ENCODE measurements at places on chromosomes 7 and 10. TPM values are rescaled to one million over a fixed set of nuclear protein-coding genes. Genes with fewer than 3 reads are reported as not detected.

RBP3 gene
- total RNA-seq: not detected

- no peak overlapping the region for H3K4me3 ChIP-seq
- H3K27ac ChIP-seq: no peak overlapping the region
- no peaks in the 10 kb centered on the region for H3K27me3 ChIP-seq
- no peaks in the 10 kb centered on the region for H3K36me3 ChIP-seq
Measured at GRCh38 chr7:9870674-9871073, 1103.0 kb upstream of the PHF14 start.

DNA sequence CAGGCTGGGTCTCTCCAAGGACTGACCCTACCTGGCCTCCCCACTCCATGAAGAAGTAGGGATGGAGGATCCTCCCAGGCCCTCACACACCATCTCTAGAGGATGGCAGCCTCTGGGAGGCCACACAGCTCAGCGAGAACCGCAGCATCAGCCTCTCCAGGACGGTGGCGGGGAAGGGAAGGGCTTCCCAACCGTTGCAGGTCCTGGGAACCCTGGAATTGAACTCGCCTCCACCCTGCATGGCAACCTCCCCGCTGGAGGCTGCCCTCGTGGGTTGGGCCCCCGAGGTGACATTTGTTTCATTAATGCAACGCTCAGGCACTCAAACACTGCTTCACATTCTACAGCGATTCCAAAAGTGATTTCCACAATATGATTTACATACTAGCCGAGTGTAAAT lies 58.5 kb downstream of the EBF3 start:
- H3K4me3 ChIP-seq: no peak overlapping the region
- no peaks in the 10 kb centered on the region for H3K36me3 ChIP-seq
- H3K27me3 ChIP-seq: peaks cover 16% of the 10 kb centered on the region
- no peaks in the 10 kb centered on the region for H3K4me1 ChIP-seq
- DNase-seq: no peak
- H3K27ac ChIP-seq: no peak overlapping the region

DNA sequence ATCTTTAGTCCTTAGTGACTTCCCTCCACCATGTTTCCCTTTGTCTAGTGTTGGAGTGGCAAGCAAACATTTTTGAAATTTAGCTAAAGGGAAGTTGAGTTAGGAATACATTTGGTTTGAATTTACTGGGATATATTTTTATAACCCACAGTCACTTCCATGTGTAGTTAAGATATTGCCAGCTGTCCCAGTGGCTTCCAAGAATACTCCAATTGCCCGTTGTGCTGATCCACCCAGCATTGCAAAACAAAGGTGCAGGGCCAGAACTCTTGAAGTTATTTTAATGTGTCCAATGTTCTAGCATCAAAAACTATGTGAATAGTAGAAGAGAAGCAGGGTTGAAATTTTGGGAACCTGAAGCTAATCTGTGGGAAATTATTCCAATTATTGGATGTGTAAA lies 2.5 kb upstream of the P4HA1 start:
- H3K27me3 ChIP-seq: no peaks in the 10 kb centered on the region
- no peak overlapping the region for H3K4me3 ChIP-seq
- peaks cover 16% of the 10 kb centered on the region for H3K4me1 ChIP-seq
- H3K27ac ChIP-seq: no peak overlapping the region

DNA sequence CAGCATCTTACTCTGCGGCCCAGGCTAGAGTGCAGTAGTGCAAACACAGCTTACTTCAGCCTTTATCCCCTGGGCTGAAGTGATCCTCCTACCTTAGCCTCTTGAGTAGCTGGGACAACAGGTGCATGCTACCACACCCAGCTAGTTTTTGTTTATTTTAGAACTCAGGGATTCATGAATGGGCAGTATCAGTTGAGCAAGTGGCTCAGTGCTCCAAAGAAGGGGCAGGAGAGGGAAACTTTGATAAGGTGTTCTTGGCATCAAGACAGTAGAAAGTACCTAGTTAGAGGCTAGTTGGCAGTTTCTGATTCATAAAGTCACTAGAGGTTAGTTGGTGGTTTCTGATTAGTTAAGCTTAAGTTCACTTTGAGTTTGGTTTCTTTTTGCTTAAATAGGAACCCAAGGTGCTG lies 18.4 kb downstream of the TRIM24 start:
- H3K4me1 ChIP-seq: peaks cover 13% of the 10 kb centered on the region
- DNase-seq: no peak
- no peak overlapping the region for H3K27ac ChIP-seq

MASTL gene
- total RNA-seq: 18.6 TPM

DNA sequence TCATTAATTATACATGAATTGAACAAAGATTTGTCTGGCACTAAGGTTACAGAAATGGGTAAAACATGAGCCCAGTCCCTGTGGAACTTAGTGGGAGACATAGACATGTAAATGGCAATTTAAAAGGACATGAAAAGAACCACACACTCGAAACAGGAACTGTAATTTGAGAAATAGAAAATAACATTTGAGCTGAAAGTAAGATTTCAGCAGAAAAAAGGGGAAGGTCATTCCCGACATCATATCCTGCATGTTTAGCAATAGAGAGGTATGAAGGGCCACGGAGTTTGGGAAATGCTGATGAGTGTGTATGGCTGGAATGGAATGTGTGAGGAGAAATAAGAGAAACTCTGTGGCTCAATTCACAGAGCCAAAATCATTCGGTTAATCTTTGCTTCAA lies 175.4 kb upstream of the AHR start:
- no peak overlapping the region for H3K4me3 ChIP-seq
- 0 out of 2 replicates have a peak, but pooled peaks cover 4% of the 10 kb centered on the region for H3K4me1 ChIP-seq
- H3K36me3 ChIP-seq: no peaks in the 10 kb centered on the region
- no peaks in the 10 kb centered on the region for H3K27me3 ChIP-seq
- DNase-seq: no peak

- peaks cover 58% of the 10 kb centered on the region for H3K27me3 ChIP-seq
- H3K36me3 ChIP-seq: no peaks in the 10 kb centered on the region
- DNase-seq: peak; percentile 92
- H3K27ac ChIP-seq: no peak overlapping the region
Measured at GRCh38 chr10:49606981-49607535, 3.1 kb upstream of the SLC18A3 start.

FZD8 gene
- 275 TPM for total RNA-seq

- no peak overlapping the region for H3K27ac ChIP-seq
- peaks cover 22% of the 10 kb centered on the region for H3K4me1 ChIP-seq
Measured at GRCh38 chr7:142359694-142360279, 101.9 kb upstream of the PRSS58 start.

DNA sequence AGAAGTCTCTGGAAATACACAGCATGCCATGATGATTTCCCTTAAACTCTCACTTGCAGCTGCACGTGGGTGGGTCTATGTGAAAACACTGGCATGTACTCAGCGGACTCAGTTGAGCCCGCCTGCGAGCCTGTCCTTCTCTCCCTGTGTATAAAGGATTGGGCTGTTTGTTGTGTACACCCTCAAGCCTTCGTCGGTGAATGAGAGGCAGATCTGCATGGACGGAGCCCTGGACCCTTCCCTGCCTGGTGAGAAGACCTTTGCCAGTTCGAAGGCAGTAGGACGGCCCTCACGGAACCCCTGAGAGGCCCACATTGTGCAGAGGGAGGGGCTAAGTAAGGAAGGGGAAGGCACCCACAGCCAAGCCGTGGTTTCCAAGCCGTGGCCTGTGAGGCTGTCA lies 121.2 kb downstream of the WDFY4 start:
- H3K36me3 ChIP-seq: no peaks in the 10 kb centered on the region
- H3K4me1 ChIP-seq: no peaks in the 10 kb centered on the region
- H3K4me3 ChIP-seq: no peak overlapping the region
- DNase-seq: no peak

DNA sequence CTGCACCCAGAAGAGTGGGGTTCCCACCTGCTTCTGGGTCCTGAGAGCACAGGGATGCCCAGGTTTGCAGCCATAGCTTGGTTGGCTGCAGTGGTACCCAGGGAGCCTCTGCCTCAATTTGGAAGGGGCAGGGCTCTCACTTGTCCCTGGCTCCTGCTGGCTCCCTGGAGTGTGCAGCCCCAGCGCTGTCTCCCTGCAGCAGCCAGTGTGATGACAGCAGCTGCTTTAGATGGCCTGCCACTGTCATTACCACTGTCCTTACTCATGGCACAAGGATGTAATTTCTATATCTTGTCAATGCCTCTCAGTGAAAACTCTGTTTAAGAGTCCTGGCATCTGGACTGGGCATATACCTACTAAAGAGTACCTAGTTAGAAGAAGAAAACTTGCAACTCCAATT lies 250.9 kb downstream of the KIF20B start:
- DNase-seq: no peak
- no peak overlapping the region for H3K4me3 ChIP-seq
- no peak overlapping the region for H3K27ac ChIP-seq
- H3K4me1 ChIP-seq: no peaks in the 10 kb centered on the region
- H3K27me3 ChIP-seq: no peaks in the 10 kb centered on the region

- H3K4me3 ChIP-seq: no peak overlapping the region
- no peak for DNase-seq
- no peak overlapping the region for H3K27ac ChIP-seq
- H3K4me1 ChIP-seq: peaks cover 8% of the 10 kb centered on the region
Measured at GRCh38 chr10:35274498-35275060, 61.7 kb upstream of the CCNY start.

- no peak for DNase-seq
- H3K4me1 ChIP-seq: peaks cover 4% of the 10 kb centered on the region
- no peaks in the 10 kb centered on the region for H3K27me3 ChIP-seq
- no peaks in the 10 kb centered on the region for H3K36me3 ChIP-seq
- no peak overlapping the region for H3K4me3 ChIP-seq
- no peak overlapping the region for H3K27ac ChIP-seq
Measured at GRCh38 chr7:12607134-12607533, 36.6 kb downstream of the SCIN start.

GNAT3 gene
- not detected for total RNA-seq

DNA sequence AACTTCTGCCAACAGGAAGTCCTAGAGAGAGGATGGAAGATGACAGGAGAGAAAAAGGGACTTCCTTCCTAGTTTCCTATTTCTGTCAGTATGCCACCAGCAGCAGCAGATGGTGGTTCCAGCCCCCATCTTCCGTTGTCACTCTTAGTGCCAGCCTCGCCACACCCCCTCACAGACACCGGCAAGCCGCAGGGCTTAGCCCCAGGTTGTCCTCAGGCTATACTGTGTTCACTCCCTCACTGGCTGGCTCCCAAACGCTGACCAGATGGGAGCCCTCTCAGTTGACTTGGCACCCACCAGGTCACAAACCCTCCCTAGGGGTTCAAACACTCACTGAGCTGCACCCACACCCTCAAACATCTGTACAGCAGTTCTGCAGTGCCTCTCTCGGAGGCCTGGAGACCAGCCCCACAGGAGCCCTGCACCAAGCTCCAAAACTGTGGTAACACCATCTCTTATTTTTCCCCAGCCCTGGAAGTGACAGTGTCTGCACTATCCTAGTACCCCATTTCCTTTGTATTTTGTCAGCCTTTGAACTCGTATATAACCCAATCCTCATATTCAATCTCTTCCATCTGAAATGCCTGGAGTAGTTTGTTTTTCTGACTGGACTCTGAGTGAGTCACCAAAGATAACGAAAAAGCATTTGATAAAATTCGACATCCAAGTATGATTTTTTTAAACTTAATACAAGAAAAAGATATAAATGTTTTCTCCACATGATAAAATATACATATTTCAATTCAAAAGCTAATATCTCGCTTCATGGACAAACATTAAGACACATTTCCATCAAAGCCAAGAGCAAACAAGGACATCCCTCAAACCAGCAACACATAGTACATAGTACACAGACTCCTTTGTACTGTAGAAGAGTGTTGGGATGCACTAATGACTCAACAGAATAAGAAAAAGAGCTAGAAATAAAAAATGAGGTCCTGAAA lies 34.5 kb downstream of the SMURF1 start:
- no peak overlapping the region for H3K27ac ChIP-seq
- DNase-seq: peak; percentile 23
- no peak overlapping the region for H3K4me3 ChIP-seq
- peaks cover 72% of the 10 kb centered on the region for H3K4me1 ChIP-seq

CCDC3 gene
- not detected for total RNA-seq

DNA sequence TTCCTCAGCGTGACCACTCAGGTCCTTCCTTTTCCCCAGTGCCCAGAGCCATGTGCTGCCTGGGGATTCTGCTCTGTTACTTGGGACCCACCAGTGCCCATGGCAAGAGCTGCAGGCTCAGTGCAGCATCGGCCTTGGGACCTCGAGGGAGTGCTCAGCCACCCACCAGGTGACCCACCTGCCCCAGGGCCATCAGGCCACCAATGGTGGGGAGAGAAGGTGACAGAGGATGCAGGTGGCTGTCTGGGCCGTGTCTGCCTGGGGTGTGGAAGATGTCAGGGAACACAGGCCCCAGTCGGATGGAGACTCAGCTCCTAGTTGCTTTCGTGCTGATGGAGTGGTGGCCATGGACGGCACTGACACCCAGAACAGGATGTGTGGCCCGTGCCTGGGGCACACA lies 104.7 kb upstream of the FAM20C start:
- H3K27me3 ChIP-seq: no peaks in the 10 kb centered on the region
- H3K4me1 ChIP-seq: peaks cover 25% of the 10 kb centered on the region
- H3K4me3 ChIP-seq: no peak overlapping the region
- H3K27ac ChIP-seq: no peak overlapping the region

DNA sequence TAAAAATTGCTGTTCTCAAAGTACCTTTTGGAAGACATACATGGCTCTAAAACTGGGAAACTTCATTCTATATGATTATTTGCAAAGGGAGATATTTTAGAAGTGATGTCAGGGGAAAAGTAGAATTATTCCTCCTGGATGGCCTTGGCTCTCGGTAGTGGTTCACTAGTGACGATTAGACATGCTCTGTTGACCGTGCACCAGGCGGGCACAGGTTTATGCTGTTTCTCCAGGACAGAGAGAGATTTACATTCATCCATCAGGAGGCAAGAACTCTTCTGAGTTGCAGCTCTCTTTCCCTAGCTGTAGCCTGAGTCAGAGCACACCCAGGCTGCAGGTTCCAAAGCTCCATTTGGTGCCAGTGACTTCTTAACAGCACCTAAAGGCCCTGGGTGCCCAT lies 184.9 kb upstream of the WDR11 start:
- no peaks in the 10 kb centered on the region for H3K4me1 ChIP-seq
- no peak overlapping the region for H3K27ac ChIP-seq
- no peak overlapping the region for H3K4me3 ChIP-seq

All from PC-3 (cell line).